ENCODE measurements at places on chromosomes 11 and 22.

GRCh38 chr11:132650969-132651720, 881.2 kb downstream of the OPCML start:
- no peak for DNase-seq

DNA sequence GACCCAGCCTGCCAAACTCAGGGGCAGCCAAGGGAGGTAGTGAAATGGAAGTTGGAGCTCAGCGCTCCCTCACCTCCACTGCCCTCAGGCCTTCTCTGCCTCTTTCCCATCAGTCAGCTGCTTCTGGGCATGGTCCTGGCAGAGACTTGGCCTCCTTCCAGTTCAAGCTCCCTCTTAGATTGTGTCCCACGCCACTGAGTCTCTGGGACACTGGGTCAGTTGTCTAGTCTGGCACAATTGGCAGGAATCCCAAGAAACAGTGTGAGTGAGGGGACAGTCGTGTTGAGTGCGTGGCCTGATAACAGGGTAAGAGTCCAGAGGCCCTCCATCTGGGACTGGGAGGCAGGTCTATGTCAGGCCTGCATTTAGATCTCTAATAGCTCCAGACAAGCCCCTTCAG, 7.1 kb upstream of the SLC35E4 start:
- DNase-seq, result no peak

- DNase-seq, result no peak
Observed at GRCh38 chr22:17847360-17848078, 73.2 kb upstream of the BID start.

GRCh38 chr22:35642305-35642741, 5.9 kb upstream of the APOL6 start:
- DNase-seq, result no peak

GRCh38 chr11:21072558-21072957, 403.2 kb downstream of the NELL1 start:
- DNase-seq, result no peak

- DNase-seq, result no peak
Observed at GRCh38 chr11:46290598-46291309, 13.3 kb downstream of the CREB3L1 start.

- no peak for DNase-seq
Observed at GRCh38 chr11:71223081-71223405, 29.3 kb downstream of the SHANK2 start.

- DNase-seq, result peak; percentile 7
Observed at GRCh38 chr11:42770444-42771065, 541.2 kb upstream of the API5 start.

DNA sequence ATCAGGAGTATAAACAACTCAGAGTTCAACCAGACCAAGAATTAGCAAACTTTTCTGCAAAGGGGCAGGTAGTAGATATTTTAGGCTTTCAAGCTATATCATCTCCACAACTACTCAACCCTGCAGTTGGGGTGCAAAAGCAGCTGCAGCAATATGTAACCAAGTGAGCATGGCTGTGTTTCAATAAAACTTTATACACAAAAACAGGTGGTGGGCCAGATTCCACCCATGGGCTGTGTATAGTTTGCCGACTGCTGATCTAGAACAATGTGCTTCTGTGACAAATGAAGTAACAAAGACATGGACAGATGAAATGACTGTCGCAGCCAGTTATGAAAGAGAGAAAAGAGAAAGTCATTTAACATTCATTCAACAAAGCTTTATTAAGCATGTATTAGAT, 77.1 kb upstream of the DRD2 start:
- no peak for DNase-seq

All from activated CD4-positive, alpha-beta T cell treated with anti-CD3 and anti-CD28 coated beads, Interleukin-2, amount 10 ng/mL, durations not matched to agents 7 days and 5 days (primary cell).